Calu3 (cell line): ENCODE measurements at places on chromosomes 12 and 14.

DNA sequence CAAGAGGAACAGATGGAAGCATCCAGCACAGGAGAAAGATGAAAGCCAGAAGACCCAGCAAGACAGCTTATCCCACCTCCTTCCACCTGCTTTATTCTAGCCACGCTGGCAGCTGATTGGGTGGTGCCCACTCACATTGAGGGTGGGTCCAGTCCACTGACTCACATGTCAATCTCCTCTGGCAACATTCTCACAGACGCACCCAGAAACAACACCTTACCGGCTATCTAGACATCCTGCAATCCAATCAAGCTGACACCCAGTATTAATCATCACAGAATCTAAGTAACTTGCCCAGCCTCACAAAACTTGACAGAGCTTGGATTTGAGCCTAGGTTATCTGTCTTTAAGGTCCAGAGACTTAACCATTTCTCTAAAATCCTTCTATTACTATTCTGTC is 208.9 kb downstream of the PAH start:
- no peak for DNase-seq

DNA sequence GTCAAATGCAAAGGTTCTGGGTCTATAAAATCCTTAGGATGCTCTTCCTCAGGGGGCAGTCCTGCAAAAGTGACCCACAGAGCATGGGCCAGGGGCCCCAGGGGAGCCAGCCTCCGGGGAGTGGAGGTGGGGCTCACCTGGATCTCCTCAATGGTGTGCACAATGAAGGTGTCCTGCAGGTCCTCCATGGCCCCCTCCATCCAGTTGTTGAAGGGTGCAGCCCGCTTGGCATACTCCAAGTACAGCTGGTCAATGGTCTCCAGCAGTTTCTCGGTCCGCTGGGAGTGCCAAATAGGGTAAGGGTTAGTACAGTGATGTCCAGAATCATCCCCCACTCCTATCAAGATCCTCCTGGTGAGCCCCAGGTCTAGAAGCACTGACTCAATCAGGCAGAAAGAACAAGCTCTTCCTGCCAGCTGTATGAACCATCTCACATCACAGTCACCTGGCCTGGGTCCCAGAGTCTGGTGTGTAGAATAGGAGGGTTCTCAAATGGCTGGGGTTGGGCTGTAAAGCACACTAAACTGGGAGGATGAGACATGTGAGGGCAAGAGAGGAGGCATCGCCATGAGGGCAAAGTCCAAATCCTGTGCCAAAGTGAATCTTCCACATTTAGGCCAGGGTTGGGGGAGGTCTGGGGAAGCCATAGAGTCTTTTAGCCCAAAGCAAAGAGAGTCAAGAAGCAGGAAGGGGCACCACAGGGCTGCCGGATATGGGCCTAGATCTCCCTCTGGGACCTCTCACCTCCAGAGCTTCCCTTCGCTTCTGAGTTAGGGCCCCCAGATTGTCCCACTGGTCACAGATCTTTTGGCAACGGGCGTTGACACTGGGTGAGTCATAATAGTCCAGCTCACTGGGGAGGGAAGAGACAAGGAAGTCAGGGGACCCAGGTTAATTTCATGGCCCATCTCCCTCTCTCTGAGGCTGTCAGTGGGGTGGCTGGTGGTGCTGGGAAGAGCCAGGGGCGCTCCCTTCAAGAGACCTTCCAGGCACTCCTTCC is 91.5 kb upstream of the ZFP36L1 start:
- no peak for DNase-seq

GRCh38 chr12:75603475-75603874 is 92.1 kb upstream of the KRR1 start:
- no peak for DNase-seq

- peak; percentile 62 for DNase-seq
Observed at GRCh38 chr12:75784591-75784990, 247.0 kb downstream of the PHLDA1 start.

DNA sequence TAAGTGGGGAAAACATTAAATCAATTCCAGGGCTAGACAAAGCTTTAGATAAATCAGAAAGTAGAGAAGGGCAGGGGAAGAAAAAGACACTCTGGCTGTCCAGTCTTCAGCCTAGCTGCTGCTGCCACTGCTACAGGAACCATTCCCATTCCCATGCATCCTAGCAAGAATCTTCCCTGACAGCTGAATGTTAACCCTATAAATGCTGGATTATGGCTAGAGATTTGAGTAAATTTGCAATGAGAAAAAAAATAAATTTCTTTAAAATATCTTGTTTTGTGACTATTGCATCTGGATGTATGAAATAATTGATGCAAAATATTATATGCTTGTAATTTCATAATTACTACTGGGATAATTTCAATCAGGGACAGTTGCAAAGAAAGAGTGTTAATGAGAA is 15.0 kb upstream of the CDKN3 start:
- no peak for DNase-seq

DNA sequence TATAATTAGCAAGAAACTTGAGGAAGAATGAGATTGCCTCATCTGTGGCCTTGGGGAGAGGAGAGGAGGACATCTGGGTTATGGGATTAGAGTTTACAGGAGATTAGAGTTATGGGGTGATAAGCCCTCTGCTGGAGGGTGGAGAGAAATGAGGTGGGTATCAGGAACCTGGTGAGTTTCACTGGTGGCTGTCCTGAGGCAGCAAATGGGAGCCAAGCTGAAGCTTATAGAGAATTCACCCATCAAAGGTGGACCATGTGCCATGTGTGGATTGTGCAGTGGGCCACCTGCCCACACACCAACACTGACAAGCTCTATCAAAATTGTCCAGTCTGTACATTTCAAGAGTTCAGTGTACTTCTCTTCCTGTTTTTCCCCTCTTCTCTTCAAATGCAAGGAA is 135.3 kb downstream of the AEBP2 start:
- no peak for DNase-seq

DNA sequence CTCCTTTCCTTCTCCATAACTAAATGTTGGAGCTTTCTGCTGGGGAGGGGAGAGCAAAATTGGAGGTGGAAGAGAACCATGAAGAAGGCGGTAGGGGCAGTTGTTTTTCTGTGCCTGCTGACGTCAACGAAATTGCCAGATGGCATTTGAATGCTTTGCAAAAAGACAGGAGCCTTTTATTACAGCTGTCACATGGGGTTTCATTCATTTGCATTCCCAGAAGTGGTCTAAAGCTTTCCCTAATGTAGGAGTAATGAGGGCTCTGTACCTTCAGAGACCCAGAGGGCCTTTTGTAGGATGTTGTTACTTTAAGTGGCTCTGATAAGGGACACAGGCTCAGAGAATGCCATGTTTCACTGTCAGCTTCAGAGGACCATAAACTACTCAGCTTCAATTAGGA is 107.1 kb upstream of the SLCO1C1 start:
- DNase-seq, result no peak
